ENCODE measurements at places on chromosomes 6 and 20.

DNA sequence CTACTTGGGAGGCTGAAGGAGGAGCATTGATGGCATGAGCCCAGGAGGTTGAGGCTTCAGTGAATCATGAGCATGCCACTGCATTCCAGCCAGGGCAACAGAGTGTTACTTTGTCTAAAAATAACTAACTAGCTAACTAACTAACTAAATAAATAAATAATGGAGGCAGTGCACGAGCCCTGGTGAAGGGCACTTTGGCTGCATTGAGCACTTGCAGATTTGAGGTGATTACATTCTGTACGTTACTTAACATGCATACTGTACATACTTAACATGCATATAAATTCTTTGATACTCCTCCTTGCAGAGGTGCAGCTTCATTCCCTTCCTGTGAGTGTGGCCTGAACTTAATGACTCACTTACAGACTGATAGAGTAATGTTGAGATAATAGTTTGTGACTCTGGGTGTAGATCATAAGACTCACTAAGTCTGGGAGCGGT lies 10.7 kb downstream of the HLA-A start:
- DNase-seq = no peak

DNA sequence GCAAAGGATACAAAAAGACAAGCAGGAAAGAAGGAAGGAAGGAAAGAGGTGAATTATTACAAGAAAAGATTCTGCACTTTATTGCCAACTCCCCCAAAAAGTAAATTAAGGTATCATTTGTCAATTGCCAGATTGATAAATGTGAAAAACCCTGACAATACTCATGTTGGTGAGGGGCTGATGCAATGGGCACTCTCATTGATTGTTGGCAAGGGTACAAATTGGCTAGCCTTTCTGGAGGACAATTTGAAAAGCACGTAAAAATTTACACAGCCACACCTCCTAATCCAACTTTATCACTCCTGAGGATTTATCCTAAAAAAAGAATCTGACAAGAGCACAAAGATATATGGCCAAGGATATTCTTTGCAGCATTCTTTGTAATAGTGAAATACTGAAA lies 47.7 kb downstream of the SCML4 start:
- DNase-seq = no peak

GRCh38 chr20:5731753-5732366 lies 18.3 kb upstream of the SHLD1 start:
- DNase-seq = no peak

DNA sequence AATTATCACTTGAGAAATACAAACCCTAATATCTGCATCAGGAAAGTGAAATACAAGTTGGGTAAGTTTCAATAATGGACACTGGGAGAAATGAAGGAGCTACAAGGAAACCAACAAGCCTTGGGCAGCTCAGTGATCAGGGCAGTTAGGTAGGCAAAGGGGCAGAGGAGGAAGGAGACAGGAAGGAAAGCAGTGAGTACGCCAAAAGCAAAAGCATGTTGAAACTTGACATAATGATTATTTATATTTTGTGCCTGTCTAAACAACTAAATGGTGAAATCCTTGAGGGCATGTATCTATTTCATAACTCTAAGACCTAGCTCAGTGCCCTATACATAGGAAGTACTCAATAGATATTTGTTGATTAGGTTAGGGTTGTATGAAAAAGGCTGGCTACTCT lies 23.3 kb downstream of the PXT1 start:
- peak; percentile 12 for DNase-seq

DNA sequence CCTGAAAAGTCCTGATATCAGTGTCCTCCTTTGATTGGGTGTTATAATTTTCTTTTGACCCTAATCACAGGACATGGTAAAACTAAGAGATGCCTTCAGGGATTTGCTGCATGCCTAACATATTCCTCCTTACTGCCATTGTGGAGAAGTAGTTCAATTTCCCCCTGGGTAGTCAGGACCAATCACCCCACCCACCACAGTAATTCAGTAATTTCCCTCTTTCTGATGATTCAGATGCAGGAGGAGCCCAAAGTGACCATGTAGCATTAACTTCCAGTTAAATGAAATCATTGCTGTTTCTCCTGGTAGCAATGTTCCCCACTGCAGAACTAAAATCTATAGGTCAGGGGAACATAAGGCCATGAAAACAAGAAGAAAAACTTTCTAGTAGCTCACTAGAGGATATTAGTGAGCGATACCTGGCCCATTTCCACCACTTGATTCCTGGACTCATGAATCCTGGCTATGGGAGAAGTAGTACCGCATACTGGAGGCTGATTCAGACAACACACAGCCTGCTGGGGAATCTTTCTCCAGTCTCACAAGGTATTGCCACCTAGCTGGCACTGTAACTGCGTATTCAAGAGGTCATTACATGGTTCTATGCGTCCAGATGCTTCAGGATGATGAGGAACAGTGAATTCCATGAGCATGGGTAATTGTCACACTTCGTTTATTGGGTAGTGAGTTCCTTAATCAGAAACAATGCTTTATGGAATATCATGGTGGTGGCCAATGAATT lies 561.2 kb downstream of the HAO1 start:
- DNase-seq = no peak

DNA sequence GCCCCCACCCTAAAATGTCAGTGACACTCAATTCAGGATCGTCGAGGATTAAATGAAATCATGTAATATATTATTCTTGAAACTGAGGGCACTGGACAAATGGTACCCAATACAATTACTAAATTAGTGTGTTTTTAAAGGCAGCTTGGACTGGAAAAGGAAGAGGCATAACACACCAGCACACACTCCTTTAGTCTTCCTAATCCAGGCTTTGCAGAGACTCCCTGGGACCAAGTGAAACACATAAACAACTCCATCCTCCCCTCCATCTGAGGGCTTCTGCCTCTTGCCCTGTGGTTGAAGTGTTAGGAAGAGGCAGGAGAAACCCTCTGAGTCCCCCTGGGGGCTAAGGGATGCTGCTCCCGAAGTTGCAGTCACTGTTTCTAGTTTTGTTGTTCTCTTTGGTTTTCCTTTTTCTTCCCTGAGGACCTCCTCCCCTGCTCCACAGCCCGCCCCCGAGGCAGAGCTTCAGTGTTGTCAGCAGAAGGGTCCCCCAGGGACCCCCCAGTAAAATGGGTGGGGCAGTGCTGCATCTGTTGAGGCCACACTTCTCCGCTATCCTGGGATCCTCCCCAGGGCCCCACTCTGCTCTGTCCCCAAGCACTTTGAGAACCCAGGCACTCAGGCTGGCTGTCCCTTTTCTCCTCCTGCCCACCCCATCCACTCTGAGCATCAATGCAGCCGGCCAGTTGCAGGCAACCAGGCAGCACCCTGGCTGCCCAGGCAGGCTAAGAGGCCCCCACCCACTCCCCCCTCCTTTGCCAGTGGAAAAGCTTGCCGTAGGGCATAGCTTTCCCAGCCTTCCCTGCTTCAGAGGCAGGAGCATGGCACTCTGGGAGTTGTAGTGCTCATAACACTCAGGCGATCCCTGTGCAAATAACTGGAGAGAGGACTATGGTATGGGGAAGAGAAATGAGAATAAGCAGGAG lies 5.9 kb downstream of the TMEM63B start:
- DNase-seq = no peak

DNA sequence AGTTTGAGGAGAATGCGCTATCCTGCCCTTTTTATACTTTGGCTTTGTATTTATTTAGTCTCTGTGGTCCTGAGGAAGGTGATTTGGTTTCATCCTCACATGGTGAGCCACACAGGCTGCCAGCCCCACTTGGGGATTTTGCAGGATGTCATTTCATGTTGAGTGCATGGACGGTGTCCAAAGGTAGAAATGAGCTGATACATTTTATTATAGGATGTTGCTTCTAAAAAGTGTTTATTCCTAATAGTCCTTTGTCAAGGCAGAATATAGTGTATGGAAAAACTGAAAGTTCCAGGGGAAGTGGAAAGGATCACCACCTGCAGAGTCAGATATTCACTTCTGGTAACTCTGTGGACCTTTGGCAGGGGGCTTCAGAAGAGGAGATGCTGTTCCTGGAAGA lies 434.6 kb downstream of the CD109 start:
- DNase-seq = no peak

GRCh38 chr20:31863296-31864085 lies 6.8 kb downstream of the DUSP15 start:
- DNase-seq = no peak

DNA sequence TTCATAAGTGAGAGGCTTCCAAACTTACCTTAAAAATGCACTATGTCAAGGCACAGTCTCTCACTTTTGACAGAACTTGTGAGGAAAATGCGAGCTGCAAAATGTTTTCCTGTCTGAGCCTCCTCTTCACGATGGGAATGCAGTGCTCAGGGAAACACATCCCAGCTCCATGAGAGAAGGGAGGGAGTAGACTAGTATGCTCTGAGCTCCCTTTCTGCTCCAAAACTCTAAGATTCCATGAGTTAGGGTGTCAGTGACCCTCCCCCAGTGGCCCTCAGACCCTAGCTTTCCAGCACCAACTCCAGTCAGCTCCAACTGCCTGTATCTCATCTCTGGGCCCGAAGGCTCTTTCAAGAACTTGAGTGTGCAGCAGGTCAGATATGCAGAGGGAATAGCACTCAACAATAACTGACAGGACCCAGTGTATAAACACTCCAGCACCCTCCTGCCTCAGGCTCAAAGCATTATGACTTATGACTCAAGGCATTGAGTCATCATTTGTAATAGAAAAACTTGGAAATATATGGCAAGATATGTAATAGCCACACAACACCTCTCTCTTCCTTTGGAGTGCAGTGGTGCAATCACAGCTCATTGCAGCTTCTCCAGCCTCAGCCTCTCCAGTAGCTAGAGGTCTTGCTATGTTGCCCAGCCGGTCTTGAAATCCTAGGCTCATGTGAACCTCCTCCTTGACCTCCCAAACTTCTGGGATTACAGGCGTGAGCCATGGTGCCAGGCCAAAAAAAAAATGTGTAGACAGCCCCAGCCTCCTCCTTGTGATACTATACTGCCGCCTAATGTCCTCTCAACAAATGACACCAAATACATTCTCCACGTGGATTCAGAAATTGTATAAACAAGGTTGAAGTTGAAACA lies 16.7 kb upstream of the ENTPD6 start:
- DNase-seq = no peak

DNA sequence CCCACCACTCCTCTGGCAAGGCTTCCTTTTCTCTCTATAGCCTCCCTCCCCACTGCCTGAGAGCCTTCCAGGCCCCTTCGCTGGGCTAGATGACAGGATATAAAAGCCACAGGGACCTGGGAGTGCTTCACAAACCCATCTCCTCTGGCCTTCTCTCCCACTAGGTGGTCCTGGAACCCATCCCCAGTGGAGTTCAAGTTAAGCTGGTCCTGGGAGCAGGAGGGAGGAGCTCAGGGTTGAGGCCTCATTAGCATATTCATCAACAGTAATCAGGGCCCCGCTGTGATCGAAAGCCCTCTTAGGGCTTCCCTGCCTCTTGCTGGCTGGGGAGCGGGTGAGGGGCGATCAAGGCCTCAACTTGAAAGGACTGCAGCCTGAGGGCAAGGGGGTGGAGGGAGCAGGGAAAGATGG lies 9.1 kb downstream of the EBF4 start:
- DNase-seq = no peak

Measured in CD14-positive monocyte (primary cell).